Kidney tubule cell (primary cell): ENCODE measurements at places on chromosomes 13 and 19.

GRCh38 chr13:114067381-114067885 lies 65.0 kb downstream of the RASA3 start:
- no peak for DNase-seq

- no peak for DNase-seq
Observed at GRCh38 chr13:95050800-95051615, 250.2 kb downstream of the ABCC4 start.

DNA sequence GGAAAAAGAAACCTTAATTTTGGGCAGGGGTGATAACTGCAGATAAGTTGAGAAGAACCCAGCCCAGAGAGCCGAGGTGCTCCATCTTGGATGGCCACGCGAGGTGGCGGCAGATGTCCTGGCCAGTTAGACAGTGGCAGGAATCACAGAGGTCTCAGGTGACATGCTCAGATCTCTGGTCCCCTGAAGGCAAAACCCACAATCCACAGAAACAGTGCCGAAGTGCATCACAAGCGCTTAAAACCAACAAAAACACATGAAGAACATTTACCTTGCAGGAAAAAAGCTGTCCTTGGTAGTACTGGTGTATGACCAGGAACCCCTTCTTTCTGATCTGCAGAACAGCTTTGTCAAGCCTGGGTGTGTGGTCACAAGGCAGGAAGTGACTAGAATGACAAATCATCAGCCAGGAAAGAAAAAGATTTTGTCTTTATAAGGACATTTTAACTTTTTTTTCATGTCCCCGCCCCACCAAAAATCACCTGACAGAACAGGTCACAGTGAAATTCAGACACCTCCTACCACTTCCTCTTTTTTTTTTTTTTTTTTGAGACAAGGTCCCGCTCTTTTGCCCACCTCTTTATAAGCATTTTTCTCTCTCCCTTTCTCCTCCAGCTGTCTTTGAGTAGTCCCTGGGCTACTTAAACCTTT lies at the start of gene LCP1:
LCP1 (minus strand) TSS at position 338 of the 651 bp plus-strand sequence. CDS start 22,515 bp downstream, outside the sequence.
- DNase-seq = peak; percentile 50

GRCh38 chr13:78993792-78994191 lies 334.8 kb upstream of the OBI1 start:
- no peak for DNase-seq
